ENCODE measurements at places on chromosomes 1 and 21.

GRCh38 chr1:181015251-181015615, 7.4 kb downstream of the STX6 start:
- no peak for DNase-seq

GRCh38 chr21:45227735-45228134, 60.0 kb downstream of the POFUT2 start:
- no peak for DNase-seq

GRCh38 chr1:52365071-52365745, 797 bp downstream of the CC2D1B start:
- no peak for DNase-seq

GRCh38 chr21:28543975-28544374, 448.7 kb downstream of the LTN1 start:
- no peak for DNase-seq

DNA sequence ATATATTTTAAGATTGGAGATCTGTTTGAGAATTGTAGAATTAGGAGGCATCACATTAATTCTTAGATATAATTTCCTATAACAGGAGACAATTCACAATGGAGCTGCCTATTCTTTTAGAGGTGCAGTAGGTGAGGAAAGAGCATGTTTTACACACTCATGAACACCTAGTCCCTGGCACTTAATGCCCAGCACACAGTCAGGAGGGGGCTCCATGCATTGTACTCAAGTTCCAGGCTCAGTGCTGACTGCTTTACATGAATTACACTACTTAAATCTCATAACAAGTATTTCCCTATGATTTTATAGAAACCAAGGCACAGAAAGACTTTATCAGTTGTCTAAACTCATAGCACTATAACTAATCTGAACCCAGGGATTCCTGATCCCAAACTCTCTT, 360 bp upstream of the GBP3 start:
- DNase-seq = no peak

DNA sequence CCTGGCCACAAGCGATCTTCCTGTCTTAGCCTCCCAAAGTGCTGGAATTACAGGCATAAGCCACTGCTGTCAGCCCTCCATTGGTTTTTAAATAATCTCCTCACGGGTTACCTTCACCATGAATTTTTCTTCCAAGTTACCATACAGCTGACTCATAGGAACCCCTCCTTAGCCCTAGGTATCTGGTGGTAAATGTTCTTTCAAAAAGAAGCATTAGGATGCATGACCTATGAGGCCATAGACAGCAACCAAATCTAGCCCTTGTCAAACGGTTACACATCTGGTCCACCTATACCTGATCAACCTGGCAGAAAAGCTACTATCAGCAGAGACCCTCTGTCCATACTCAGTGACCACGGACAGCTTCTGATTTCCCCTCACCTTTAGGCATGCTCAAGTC, 12.7 kb upstream of the DEGS1 start:
- DNase-seq = no peak

- DNase-seq = peak; percentile 78
These were observed 8.6 kb upstream of the PLA2G2C start for GRCh38 chr1:20194757-20195461.

DNA sequence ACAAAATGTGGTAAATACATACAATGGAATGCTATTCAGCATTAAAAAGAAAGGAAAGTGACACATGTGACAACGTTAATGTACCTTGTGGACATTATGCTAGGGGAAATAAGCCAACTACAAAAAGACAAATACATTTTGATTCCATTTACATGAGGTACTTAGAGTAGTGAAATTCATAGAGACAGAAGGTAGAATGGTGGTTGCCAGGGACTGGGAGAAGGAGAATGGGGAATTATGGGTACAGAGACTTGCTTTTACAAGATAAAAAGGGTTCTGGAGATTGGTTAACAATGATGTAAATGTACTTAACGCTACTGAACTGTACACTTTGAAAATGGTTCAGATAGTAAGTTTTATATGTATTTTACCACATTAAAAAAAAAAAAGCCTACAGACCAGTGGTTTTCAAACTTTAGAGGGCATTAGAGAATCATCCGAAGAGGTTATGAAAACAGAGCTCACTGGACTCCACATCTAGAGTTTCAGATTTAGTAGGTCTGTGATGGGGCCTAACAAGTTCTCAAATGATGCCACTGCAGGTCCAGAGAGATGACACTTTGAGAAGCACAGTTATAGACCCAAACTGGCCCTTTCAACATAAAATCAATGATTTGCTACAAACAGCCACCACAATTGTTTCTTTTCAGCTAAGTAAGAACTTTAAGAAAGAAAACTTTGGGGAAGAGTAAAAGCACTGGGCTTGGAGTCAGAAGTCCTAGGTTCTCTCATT, 9.6 kb upstream of the ADCY10 start:
- no peak for DNase-seq
